ENCODE measurements at places on chromosomes 16 and 17.

DNA sequence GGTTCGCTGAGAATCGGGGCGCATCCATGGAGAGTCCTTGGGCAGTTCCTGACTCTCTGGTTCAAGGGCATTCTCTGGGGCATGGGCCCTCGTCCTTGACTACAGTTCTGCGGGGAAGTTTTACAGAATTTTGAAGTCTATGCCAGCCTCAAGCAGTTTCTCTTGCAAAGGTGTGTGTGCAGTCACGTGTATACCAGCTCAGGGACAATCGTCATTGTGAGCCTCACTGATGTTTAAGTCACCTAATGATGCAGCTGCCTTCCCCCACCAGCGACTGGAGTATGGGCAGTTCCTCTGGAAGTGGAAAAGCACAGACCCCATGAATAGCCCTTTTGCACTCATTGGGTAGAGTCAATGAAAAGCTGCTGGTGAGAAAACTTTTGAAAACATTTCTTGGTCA, 1.3 kb downstream of the PLCG2 start:
- no peak for DNase-seq

GRCh38 chr16:70651524-70651923, 5.2 kb downstream of the IL34 start:
- no peak for DNase-seq

DNA sequence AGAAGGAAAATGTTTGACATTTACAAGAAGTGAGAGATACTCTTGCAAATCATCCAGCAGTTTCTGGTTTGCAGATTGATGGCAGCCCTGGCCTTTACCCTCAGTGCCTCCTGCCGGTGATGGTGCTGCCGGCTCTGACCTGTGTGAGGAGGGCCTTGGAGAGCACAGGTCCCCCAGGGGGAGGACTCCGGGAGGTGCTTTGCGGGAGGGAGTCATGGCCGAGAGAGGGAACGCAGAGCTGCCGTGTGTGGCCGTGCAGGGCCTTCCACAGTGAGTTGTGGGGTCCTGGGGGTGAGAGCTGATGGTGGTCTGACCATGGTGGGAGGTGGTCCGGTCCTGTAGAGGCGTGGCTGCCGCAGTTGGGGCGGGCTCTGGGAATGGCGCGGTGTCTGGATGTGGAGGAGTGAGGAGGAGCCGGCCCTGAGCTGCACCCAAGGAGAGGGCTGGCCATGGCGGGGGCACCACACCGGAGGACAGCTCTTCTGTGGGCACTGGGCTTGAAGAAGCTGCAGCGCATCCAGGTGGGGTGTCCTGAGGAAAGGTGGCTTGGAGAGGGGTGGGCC, 28.0 kb upstream of the ZNF750 start:
- no peak for DNase-seq

GRCh38 chr16:4968879-4969483, 10.9 kb downstream of the SEC14L5 start:
- DNase-seq: no peak

DNA sequence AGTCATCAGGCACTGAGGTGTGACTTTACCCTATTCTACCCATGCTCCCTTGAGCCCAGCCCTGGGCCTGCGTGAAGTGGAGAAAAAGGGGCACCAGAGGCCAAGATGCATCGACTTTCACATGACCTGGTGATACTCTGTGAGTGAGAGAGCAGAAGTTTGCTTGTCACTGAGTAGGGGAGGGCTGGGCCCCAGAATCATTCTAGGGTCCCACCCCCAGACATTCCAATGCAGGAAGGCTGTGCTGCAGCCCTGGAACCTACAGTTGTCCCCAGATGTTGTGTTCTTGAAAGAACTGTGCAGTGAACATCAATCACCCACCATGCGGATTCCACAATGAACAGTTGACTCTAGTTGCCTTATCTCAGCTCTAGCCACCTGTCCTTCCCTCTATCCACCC, 6.2 kb upstream of the RMI2 start:
- DNase-seq: no peak

- no peak for DNase-seq
These were observed 22.7 kb downstream of the RPH3AL start for GRCh38 chr17:329784-330420.

DNA sequence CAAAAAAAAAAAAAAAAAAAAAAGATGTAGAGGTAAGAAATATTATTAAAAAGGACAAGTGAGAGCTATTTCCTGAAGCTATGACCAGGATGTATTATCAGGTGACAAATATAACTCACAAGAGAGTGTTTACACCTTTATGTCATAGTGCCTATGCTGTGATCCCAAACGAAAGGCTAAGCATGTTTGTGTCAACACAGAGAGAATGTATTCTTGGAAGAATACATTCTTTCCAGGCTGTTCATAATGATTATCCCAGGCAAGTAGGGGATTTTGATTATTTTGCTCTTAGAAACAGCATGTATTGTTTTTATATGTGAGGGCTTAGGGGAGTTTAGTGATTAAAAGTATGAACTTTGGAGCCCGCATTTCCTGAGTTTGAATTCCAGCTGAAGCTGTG, 175.0 kb downstream of the SPECC1 start:
- no peak for DNase-seq

DNA sequence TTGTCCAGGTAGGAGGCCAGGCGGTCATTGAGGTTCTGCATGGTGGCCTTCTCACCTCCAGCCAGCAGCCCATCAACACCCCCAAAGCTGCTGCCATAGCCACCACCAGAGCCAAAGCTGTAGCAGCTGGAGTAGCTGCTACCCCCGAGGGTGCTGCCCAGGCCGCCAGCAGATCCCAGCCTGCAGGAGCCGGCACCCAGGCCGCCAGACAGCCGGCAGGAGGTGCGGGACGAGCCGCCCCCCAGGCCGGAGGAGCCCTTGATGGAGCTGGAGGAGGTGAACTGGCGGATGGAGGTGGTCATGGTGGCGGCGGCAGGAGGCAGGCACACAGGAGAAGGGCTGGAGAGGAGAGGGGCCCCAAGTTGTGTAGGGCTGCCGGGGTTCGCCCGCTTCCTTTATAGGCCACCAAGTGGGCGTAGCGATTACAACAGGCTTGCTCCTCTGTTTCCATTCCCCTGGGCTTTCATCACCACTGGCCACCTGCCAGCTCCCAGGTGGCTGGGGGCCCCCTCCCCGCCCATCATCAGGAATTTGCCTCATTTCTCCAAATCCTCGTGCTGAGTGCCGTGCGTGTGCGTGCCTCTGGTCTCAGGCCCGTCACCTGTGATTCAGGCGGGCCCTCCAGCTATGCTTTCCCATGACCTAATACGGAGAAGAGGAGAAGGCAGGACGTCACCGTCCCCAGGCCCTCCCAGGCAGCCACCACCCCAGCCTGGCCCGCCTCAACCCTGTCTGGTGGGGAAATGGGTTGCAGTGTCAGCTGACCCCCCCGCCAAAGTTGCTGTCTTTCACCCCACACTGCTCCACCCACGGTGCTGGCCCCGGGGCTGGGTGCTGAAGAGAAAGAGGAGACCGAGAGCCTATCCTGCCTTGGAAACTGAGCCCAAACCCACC, at the start of gene KRT17:
TSS of gene KRT17 (minus strand) at position 368 of the 894 bp plus-strand sequence. CDS start at position 302, 66 bp downstream.
- no peak for DNase-seq

DNA sequence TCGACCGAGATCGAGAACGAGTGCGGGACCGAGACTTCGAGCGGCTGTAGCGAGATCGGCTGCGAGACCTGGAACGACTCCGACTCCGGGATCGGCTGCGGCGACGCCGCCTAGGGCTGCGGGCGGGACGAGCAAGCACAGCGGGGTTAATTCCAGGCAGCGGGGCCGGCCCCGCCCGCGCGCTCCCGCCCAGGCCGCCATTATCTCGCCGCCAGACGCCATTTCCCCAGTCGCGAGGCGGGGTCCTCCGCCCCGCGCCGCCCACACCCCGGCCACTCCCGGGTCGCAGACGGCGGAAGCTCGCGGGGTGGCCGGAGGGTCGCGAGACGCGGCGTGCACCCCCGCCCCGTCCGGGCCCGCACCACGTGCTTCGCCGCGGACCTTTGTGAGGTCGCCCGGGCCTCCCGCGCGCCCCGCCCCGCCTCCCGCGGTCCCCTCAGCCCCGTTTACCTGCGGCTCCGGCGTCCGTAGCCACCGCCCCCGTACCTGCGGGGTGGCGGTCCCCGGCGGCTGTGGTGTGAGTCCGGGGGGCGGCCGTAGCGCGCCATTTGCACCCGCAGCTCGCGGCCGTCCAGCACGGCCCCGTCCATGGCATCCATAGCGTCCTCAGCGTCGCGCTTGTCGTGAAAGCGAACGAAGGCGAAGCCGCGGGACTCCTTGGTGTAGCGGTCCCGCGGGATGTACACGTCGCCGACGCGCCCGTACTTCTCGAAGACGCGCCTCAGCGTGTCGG, 616 bp downstream of the SRSF2 start:
- DNase-seq: peak; percentile 61

- no peak for DNase-seq
These were observed 18.3 kb upstream of the PABPN1L start for GRCh38 chr16:88884569-88885271.

GRCh38 chr17:17808706-17809432, 27.9 kb downstream of the SREBF1 start:
- no peak for DNase-seq
